ENCODE measurements at places on chromosomes 5 and 9.

DNA sequence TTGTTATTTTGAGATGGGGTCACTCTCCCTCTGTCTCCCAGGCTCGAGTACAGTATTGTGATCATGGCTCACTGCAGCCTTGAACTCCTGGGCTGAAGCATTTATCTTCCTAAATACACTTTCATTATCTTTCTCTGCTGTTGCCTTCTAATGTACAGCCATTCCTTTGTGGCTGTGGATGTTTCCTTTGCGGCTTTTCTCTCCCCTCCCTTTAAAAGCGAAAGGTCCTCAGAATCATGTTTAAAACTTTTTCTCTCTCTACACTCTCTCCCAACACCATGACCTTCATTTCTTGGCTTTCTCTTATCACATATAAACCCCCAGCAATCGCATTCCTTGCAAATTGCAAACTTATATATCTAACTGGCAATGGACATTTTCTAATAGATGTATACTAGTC, 1.6 kb downstream of the IFNA2 start:
- DNase-seq: no peak

- no peak for DNase-seq
Measured at GRCh38 chr5:58069846-58070245, 390.0 kb downstream of the PLK2 start.

DNA sequence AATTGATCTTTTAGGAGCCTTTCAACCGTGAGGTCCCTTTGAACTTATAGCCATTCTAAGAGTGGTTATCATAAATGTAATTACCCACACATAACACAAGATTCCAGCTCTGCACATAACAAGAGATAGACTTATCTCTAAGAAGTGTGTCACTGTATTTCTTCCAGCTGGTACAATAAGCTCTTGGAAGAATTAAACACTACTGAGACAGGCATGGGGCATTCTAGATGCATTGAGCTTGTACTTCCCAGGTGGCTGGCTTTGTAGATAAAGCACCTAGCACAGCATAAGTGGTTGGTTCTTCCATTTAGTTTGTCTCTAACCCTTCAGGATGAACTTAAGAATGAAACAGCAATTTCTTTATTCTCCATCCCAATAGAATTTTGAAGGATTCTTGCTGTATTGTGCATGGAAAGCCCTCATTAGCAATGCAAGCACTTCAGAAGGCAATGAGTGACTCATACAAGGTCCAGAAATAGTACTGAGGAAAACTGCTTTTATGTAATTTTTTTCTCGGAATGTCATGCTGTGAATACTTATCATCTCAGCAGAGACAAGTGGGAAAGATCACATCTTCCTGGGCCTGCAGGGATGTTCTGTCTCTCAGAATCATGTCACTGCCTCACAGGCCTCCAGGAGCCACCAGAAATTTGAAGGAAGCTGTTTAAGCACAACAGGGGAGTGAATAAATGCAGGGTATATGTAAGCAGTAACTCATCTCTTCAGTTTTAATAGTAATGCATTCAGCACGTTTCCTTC, 91.1 kb upstream of the CD180 start:
- no peak for DNase-seq

- DNase-seq: no peak
Measured at GRCh38 chr9:71985297-71985911, 74.0 kb downstream of the C9orf85 start.

GRCh38 chr9:126125992-126126409, 200.6 kb upstream of the MVB12B start:
- DNase-seq: no peak

GRCh38 chr5:98510143-98510985, 263.1 kb upstream of the RGMB start:
- DNase-seq: no peak
